ENCODE measurements at places on chromosomes 12 and 14.

DNA sequence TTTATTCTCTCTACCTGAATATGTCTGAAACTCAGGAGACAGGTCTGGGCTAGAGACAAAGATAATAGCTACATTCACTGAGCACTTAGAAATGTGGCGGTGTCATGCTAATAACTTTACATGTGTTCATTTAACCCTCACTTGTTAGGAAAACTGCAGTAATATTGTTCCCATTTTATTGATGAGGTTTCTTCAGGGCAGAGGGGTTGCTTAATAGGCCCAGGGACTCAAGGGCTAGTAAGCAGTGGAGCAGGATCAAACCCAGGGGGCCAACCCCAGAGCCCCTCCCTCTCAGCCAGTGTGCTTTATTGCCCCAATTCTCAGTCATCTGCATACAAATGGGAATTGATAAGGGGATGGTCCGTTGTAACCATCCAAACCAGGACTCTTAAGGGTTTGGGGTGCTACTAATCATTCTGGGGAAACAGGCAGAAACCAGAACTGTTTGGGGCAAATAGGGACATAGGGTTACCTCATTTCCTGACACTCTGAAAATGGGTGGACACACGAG, 142.8 kb upstream of the AMIGO2 start:
- DNase-seq = no peak

DNA sequence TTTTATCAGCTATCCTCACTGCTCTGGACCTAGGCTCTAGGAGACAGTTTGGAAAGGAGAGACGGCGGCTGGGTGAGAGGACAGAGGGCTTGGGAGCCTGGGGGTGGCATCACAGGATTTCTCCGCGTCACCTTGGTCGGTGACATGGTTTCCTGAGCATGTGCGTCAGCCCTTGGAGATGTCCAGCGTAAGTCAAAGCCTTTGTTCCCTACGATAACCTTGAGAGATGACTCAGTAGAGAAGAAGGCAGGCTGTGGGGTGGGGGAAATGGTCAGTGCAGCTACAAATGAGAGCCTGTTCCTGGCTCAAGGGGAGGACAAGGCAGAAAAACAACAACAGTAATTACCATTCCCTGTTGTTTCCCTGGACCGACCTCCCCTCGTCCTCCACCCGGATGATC, 90.2 kb upstream of the TBX3 start:
- no peak for DNase-seq

DNA sequence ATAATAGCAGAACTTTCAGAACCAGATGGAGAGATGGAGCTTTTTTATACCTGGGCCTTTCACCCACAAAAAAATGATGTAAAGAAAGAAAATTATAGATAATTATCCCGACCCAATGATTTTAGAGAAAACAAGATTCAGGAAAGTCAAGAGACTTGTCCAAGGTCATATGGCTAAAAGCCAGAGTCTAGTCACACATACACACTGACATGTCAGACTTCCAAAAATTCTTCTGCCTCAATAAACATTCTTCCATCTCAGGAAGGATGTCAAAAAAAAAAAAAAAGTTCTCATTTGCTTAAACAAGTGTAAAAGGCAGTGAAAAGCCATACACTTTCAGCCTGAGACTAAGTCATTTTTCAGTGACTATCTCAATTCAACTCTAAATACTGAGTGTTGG, 116.0 kb downstream of the PRICKLE1 start:
- no peak for DNase-seq

GRCh38 chr14:22850944-22851764, 14.8 kb downstream of the MMP14 start:
- DNase-seq = no peak

DNA sequence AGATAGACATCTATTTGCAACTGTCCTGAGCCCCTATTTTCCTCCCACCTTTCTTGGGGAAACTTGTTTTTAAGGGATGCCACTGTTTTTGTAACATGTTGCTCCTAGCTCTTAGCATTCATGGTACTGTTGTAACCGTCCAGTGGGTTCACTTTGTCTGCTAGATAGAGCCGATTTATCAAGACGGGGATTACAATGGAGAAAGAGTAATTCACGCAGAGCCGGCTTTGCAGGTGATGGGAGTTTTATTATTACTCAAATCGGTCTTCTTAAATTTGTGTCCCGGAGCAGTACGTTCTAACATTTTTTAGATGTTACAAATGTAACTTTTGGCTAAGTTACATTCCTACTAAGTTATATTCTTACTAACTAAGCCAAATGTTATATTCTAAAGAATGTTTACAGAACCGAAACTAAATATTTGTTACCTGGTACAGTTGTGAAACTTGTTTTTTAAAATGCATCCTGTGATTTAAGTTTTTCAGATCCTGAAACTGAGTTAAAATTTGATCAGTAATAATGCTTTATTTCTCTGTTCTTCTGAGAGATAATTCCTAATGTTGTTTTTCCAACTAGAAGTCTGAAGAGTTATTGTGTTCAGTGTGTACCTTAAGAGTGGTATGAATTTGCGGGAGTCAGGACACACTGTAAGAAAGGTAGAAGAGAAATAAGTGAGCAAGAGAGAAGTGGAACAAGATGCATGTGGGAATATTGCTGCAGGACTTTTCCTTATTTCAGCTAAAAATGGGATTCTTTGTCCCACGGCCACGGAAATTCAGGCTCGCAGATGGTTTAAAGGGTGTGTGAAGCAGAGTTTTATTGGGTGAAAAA, 20.6 kb upstream of the CLEC2D start:
- no peak for DNase-seq

DNA sequence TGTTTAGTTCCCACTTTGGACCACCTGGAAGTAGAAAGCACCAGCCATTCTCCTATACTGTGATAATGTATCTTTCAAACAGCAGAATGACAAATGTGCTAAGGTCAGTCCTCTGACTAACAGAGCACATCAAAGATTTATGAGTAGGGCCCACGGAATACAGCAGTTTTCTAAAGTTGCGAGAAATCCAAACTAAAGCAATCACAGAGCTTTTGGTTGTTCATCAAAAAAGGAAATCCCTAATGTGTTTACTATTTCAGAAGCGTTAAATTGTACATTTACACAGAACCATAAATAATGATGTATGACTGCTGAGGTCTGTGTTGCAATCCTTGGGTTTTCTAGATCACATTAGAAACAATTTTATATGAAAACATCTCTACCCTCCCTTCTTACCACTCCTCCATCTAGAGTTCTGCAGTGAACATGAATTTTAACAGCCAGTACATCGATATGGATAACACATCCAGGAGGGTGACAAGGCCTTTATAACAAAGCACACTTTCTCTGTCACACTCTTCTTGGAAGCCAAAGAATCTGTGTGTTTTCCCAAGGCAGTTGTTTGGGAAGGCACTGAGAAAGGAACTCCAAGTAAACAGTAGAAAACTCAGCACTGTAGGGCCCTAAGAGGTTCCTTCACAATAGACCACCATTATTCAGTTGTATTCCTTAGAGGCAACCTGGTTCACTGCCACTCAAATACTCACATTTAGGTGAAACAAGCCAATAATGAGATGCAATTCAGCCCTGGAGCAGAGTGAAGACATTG, 7.3 kb downstream of the KITLG start:
- DNase-seq = no peak

DNA sequence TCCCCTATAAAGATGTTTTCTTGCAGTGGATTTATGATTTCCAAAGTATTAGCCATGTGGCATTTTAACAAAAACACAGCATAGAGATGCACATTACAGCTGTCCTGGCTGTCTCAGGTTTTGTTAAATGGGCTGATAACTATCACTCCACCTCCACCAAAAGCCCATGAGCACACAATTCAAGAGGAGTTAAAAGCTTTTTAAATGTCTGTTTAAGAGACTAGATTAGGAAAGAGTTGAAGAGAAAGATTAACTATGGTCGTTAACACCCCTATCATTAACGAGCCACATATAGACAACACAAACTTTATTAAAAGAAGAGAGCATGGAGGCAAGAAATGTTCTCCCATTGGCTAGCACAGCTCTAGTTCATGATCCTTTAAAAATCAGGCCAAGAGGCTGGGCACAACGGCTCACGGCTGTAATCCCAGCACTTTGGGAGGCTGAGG, 14.5 kb downstream of the CBX5 start:
- DNase-seq = no peak

DNA sequence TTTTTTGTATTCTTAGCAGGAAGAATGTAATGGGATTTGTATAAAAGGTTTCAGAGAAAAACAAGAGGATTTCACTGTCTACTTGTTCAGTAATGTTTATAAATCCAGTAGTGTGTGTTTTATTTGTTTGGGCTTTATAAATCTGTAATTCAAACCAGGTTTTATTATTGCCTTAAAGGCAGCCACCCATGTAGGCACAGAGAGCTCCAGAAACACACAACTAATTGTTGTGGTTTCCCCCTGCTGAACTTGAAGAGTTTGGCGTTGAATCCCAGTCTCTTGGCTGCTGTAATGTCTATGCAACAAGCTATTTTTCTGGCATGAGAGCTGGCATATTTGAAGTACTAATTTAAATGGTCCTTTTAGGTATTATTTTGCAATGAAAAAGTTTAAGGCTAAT, 63.4 kb upstream of the SLCO1C1 start:
- DNase-seq = no peak

DNA sequence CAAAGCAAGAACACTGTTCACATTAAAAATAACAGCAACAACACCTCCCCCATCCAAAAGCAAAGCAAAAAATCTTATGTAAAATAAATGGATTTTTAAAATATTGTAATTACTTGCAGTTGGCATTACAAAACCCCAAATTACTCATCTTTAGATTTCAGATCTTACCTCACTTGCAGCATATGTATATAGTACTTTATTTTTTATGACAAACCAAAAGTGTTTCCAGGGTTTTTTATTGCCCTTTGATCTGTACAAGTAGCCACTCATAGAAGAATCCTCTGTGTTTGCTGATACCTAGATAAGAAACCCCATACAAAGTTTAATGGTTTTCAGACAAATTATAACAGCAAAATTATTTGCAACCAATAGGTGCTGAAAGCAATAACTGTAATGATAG, 12.2 kb upstream of the NR2C1 start:
- DNase-seq = no peak

GRCh38 chr14:43568022-43568421, 939.1 kb downstream of the FSCB start:
- DNase-seq = no peak

- no peak for DNase-seq
Measured at GRCh38 chr12:131076791-131077747, 123.4 kb downstream of the ADGRD1 start.

GRCh38 chr12:101863981-101864380, 13.4 kb upstream of the DRAM1 start:
- no peak for DNase-seq

DNA sequence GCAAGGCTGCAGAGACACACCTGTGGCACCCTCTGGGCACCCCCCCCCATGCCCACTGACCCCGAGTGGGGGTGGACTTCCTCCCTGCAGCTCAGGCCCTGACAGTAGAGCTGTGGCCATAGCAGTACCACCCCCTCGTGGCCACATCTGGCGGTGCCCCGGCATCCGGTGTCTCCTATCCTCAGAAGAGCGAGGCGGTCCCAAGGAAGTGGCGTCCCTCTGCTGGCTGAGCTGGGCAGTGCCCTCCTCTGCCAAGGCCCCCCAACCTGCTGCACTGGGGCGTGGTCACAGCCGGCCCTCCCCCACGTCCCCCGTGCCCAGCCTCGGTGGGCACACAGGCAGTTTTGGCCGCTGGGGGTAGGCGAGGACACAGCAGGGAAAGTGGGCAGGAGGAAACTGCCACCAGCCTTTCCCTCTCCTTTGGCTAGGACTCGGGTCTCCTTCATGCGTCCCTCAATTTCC, 6.0 kb upstream of the SLC6A12 start:
- DNase-seq = no peak

GRCh38 chr12:83634726-83635267, 948.1 kb downstream of the TMTC2 start:
- DNase-seq = no peak

DNA sequence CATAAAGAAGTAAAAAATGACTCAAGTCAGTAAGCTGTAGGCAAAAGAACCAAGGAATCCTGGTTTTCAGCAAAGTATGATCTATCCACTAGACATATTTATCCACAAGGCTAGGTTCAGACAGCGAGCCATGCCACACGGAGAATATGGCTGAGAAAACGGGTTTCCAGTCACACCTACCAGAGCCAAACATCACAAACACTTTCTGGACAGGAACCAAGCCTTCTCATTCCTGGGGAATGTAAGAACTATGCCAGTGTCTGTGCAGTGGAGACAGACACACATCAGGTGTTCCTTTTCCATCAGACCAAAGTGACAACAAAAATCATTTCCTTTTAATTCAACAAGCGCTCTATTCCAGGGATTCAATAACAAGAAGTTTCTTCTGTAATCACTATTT, 41.1 kb downstream of the AREL1 start:
- DNase-seq = no peak

DNA sequence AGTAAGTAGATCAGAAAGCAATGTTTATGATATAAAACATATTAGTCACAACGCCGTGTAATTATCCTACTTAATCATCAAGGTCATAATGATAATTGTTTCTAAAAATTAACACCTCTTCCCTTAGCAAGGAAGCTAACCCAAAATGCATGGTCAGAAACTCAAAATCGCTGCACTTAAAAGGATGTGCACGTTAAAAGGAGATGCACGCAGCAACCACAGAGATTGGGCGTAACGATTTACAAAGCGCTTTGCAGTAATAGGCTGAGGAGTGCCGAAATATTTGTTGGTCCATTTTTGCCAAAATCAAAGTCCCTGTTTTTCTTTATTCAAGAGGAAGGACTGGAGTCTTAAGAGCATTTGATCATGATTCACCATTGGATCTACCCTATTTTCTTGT, 1077.2 kb downstream of the VRK1 start:
- no peak for DNase-seq

GRCh38 chr12:69351462-69352236, 3.5 kb downstream of the LYZ start:
- no peak for DNase-seq

DNA sequence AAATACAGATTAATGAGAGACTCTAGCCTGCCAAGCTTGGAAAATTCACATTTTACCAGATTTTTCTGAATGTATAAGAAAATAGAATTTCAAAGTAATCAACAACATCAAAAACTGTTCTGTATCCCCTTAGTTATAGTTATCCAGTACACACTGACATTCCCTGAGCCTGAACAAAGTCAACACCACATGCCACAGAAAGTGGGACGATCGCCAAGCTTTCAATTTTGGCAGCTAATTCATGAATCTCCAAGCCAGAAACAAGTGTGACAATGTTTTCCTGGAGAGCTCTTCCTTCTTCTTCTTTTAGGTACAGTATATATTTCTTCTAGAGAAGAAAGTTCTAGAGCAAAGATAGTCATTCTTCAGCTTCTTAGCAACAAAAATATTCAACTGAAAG, 290.2 kb downstream of the PRKD1 start:
- DNase-seq = no peak

GRCh38 chr12:108784270-108784669, 53.0 kb upstream of the CORO1C start:
- DNase-seq = no peak

- no peak for DNase-seq
Measured at GRCh38 chr12:105100207-105100985, 7.1 kb upstream of the WASHC4 start.
